ENCODE measurements at places on chromosomes 7 and 10.

DNA sequence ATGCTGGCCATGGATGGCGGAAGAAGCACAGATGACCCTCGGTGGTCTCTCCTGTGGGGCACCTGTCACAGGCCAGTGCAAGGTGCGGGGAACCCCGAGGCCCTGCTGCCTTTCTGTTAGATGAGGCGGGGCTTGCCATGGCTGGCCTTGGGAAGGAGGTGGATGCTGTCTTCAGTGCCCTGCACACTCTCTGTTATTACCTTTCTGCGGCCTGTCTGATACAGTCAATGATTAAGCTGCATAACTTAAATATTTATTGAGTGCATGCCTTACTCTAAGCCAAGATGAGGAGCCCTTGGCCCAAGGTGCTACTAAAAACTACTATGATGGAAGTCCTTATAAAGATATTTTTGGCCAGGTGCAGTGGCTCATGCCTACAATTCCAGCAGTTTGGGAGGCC is 36.7 kb upstream of the MNX1 start:
- no peak for DNase-seq

DNA sequence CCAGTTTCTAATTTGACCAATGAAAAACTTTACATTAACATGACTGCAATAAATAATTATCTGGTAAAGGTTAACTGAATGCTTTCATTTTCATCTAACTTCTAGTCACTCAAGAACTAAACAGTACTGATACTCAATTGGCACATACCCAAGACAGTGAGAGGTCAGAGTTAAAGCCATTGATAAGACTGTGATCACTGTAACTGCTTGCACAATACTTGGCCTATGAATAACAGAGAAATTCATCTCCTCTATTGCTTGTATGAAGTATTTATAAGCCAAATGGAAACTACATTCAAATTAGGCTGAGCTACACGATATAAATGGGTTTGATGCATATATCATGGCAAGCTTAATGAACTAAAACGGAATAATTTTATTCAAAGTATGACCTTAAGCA is 43.0 kb downstream of the HERC4 start:
- no peak for DNase-seq

DNA sequence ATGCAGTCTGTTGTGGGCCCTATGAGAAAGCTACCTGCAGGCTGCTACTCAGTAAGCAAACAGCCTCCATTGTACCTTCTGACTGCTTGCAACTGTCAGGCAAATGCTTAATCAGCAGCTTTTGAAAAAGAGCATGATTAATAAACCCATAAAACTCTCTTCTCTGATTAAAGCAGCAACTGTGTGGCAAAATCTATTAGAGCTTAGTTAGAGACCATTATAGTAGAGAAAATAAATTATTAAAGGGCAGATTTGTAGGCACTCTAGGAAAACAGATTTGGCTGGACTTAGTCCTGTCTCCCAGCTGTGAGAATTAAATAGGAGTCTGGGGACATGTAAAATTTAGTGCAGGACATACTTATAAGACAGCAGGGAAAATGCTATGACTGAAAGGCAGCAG is 132.5 kb upstream of the WNT16 start:
- no peak for DNase-seq

GRCh38 chr10:50538555-50539398 is 85.0 kb downstream of the SGMS1 start:
- peak; percentile 29 for DNase-seq

DNA sequence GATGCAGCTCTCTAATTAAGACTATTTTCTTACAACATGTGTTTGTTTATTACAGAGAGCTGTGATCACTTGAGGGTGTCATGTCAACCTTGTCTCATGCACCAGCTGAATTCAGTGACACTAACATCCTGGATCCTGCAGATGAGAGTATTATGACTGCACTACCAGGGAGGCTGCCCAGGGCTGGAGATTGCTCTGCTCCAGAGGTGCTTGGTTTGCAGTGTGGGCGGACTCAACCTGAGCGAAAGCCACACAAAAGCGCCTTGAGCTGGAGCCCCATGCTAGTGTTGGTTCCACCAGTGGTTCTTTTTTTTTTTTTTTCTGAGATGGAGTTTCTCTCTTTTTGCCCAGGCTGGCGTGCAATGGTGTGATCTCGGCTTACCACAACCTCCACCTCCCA is 33.8 kb upstream of the ATXN7L1 start:
- DNase-seq = no peak

DNA sequence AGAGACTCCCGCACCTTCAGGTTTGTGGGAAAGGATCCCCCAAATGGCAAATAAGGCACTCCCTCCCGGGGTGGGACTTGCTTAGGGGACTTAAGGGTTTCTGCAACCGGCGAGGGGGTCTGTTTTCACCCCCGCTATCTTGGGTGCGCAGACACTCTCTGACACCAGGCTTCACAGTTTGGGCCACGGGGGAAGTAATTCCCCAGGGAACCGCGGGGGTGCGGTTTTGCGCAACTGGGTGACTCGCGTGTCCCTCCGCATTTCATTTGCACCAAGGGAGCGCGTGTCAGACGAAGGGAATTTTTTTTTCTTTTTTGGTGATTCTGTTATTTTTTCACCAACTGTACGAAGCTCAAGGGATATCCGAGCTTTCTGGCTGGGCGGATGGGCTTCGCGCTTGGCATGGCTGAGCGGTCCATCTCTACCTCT is 1.7 kb downstream of the GRM8 start:
- peak; percentile 44 for DNase-seq

- no peak for DNase-seq
These were observed 263.4 kb downstream of the CDC14C start for GRCh38 chr7:49187543-49188268.

DNA sequence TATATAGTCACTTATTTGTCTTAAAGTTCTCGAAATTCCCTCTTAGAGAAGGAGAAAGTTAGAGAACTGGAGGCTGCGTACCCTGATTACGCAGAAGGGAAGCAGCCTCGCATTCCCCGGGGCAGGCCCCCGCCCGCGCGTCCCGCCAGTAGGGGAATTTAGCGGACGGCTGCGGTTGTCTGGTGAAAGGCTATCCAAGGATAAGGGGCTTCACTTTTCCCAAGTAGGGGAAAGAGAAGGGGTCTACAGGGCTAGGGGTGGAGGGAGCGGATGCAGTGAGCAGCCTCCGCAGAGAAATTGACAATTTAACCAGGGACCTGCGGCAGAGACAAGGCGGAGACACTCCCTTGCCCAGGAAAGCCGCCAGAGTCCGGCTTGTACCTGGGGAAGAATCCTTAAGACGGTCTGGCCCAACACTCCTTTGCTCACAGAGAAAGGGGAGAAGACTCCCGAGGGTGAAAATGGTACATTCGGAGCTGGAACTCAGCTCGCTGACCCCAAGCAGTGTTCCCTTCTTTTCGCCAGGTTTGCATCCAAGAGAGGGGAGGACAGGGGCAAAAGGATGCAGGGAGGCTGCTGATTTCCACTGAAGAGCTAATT is 994 bp upstream of the MAGI2 start:
- DNase-seq = peak; percentile 83

GRCh38 chr10:69409176-69409495 is 7.6 kb downstream of the TACR2 start:
- no peak for DNase-seq

GRCh38 chr10:133474027-133474426 is 20.3 kb downstream of the SCART1 start:
- no peak for DNase-seq

DNA sequence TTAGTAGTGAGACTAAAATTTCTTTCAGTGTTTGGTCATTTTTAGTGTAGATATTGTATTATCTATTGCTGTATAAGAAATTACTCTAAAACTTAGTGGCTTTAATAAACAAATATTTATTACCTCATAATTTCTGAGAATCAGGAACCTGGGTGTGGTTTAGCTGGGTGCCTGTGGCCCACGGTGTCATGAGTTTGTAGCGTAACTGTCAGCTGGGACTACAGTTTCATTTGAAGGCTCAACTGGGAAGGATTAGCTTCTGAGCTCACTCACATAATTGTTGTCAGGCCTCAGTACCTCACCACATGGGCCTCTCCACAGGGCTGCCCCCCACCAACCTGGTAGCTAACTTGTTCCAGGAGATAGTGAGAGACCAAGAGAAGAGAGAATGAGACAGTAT is 98.5 kb downstream of the SRI start:
- DNase-seq = peak; percentile 13

DNA sequence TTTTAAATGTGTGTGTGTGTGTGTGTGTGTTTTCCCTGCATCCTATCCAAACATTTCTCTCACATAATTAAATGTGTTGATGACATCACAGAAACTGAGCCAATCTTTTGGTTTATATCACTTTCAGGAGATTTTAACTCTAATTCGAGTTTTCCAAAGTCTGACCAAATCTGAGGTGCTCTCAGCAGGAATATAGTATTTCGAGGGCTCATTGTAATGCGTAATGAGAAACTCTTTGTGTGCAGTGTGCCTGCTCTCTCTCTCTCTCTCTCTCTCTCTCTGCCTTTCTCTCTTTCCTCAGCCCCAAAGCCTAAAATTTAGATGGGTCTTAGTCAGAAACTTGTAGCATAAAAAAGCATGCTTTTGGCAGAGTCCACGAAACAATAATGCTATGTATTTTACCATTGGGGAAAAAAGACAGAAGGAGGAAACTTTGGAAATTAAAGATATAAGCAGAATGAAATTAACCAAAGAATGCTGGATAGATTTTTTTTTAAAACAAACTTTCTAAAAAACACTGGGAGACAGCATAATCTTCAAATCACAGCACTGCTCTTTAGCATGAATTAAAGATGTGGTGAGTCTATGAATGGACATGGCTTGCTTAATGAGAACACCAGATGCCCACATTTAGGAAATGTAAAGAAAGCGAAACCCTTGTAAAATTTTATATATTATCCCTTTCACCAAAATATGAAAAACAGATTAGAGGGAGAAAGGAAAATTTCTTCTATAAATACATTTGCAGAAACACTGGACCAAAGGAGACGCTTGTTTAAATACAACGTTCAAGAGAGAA is 206.8 kb upstream of the HABP2 start:
- no peak for DNase-seq

DNA sequence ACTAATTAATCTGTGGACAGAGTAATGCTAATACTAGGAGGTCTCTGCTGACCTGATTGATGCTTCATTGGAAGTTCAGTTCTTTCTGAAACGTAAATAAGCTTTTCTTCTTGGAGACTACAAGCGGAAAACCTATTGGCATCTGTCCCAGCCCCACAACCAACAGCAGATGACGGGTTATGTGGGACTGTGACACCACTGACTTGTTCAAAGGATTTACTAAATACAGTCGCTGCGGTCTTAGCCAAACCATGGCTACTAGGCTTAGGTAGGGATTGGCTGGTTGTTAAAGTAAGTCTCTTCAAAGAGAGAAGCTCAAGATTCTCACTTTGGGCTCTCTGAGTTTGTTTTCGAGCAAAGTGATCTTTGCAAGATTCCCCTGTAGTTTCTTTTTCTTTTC is 68.3 kb downstream of the HYCC1 start:
- no peak for DNase-seq

DNA sequence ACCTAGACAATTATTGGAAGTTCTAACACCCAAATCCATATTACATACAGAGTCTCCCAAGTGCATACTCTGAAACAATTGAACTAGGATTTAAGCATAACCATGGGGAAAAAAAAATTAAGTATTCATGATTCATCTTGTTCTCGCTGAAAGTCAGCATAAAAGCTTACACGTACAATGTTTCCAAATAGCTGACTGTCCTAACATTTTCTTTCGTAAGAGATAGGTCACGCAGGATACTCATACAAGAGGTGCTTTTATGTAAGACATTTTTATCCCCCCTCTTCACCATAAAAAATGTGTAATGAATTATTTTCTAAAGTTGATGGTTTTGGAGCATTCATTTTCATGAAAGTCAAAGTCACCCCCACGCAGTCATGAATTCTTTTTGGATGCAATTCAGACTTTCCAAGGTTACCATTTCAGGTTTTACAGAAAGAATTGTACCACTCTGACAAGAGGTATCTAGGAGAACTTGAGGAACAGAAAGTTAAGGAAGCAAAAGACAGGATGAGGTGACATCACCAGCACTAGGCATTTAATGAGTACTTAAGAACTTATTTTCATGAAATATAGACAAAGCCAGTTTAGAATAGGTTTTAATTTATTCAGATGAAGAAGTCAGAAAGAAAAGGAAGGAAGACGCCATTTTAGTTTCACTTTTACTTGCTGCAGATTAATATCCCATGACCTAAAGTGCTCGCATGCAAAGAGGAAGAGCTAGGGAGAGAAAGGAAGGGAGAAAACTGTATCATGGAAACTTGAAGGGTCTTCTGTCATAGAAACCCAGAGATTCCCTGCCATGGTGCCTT is 55.8 kb downstream of the TMEM26 start:
- peak; percentile 70 for DNase-seq

GRCh38 chr10:62456611-62457101 is 82.5 kb downstream of the ZNF365 start:
- DNase-seq = peak; percentile 25

GRCh38 chr7:70479153-70480021 is 652.6 kb upstream of the GALNT17 start:
- DNase-seq = no peak

DNA sequence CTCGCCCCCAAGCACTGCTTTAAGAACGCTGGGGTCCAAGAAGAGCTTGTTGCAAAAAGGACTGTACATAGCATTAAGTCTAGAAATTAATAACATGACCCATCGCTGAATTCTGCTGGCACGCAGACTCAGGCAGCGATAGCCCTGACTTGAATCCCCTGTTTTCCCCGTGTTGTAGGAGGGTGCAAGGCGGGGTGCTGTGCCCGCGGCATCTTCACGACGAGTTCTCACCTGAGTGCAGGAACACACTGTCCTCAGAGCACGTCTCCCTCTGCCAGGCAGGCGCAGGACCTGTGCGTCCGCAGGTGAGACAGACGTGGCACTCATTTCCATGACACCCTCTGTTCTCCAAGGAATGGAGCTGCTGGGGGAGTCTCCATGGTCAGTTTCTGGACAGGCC is 243.2 kb downstream of the TCERG1L start:
- no peak for DNase-seq

- peak; percentile 75 for DNase-seq
These were observed 21.2 kb upstream of the BLOC1S2 start for GRCh38 chr10:100307684-100308083.

GRCh38 chr7:37701769-37702168 is 18.2 kb downstream of the GPR141 start:
- peak; percentile 46 for DNase-seq

GRCh38 chr10:128137877-128138276 is 11.7 kb upstream of the MKI67 start:
- no peak for DNase-seq

DNA sequence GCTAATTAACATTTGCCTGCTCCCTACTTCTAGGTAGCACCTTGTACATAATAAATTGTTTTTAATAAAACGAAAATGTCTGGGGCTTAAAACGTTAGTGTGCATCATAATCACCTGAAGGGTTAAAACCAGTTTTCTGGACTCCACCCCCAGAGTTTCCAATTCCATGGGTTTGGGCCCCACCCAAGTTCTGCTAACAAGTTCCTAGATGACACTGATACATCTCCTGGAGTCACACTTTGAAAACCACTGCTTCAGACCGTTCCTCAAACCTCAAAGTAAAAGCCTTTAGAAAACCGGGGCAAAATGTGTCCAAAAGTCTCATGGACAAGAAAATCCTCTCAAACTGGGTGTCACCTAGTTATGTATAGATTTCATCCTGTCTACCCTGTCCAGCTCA is 9.3 kb downstream of the OSBPL3 start:
- no peak for DNase-seq
